BJ (cell line): ENCODE measurements at places on chromosomes 2 and 18.

GRCh38 chr18:46009125-46009840 is 42.2 kb upstream of the EPG5 start:
- DNase-seq, result no peak

GRCh38 chr2:127415593-127416505 is 2.4 kb upstream of the PROC start:
- no peak for DNase-seq

GRCh38 chr2:10073706-10074105 is 6.5 kb downstream of the CYS1 start:
- no peak for DNase-seq

GRCh38 chr2:224982910-224983711 is 59.2 kb downstream of the DOCK10 start:
- DNase-seq, result no peak
